ENCODE measurements at places on chromosomes 7 and 10. TPM values are rescaled to one million over a fixed set of nuclear protein-coding genes. Genes with fewer than 3 reads are reported as not detected.

AOAH gene
- polyA plus RNA-seq = 3.0 TPM

DNA sequence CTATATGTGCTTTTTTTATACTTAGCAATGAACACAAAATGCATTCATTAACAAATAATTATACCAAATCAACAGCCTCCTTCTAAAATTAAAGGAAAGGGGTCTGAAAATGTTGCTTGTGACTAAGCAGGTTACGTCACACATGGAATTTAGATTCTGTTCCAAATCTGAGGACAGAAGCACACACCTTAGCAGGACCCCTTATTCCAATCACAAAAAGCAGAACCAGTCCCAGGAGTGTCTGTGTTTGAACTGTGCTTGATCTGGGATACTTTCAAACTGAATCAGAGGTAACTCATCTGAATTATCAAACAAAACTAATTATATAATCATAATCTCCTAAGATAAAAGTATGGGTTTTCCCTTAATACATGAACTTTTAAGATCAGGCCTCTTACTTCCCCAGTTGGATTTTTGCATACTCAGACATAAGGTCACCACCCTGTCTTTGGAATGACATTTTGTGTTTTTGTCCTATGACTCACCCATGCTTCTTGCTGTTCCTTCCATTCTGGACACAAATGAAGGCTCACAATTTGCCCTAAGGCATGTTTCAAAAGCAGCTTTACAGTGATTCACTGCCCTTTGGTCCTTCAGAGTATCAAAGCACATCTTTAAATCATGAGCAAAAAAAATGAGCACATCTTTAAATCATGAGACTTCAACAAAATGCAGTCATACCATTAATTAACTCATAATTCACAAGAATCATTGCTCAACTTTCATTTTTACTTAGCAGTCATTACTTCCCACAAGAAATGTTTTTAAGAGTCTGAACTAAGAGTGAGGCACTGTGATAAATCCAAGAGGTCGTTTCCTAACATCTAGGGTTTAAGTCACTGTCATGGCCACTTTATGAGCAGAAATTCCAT lies 35.5 kb downstream of the SEMA3C start:
- DNase-seq = no peak

ERCC6 gene
- 15.2 TPM for polyA plus RNA-seq

GRCh38 chr10:53013201-53013810 lies 240.7 kb upstream of the MBL2 start:
- DNase-seq = no peak

AGR3 gene
- polyA plus RNA-seq = 4.5 TPM

- DNase-seq = no peak
Observed at GRCh38 chr10:26090026-26090425, 126.5 kb upstream of the GAD2 start.

ASB10 gene
- not detected for polyA plus RNA-seq

DNA sequence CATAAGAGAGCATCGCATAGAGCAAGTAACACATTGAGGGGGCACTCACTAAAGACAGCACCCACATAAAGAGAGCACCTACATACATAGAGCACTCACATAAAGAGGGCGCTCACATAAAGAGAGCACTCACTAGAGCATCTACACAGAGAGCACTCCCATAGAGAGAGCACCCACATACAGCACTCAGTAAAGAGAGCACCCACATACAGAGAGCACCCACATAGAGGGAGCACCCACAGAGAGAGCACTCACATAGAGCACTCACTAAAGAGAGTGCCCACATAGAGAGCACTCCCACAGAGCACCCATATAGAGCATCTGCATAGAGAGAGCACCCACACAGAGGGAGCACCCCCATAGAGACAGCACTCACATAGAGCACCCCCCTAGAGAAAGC lies 47.8 kb downstream of the INSIG1 start:
- no peak for DNase-seq

HHEX gene
- 11.4 TPM for polyA plus RNA-seq

MSMB gene
- polyA plus RNA-seq = not detected

CYP26C1 gene
- 0.05 TPM for polyA plus RNA-seq

PGAM2 gene
- polyA plus RNA-seq = 3.6 TPM

DNA sequence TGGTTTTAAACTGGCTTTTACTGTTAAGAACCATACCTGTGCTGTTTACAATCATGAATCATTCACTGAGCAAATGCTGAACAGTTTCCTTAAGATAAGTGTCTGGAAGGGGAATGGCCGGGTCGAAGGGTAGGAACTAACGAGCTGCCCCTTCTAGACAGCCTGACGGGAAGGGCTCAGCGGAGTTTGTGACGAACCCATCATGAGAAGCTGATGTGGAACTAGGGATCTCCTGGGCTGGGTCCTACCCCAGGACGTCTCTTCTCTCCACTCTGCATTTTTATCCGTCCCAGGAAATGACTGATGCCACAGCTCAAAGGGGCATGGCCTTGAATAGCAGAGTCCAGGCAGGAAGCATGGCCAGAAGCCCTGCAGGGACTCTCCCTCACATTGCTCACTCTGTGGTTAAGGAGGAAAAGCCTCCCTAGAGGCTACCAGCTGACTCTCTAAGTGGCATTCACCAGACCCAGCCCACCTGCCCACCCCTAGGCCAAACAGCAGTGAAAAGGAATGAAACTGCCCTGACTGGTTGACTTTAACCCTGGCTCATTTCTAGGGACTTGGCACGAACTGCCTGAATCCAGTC lies 112.0 kb downstream of the PFKFB3 start:
- no peak for DNase-seq

SAP25 gene
- 4.7 TPM for polyA plus RNA-seq

GRCh38 chr7:121623130-121623872 lies 227.2 kb upstream of the FAM3C start:
- DNase-seq = no peak

GRCh38 chr7:159066816-159067575 lies 77.7 kb downstream of the VIPR2 start:
- DNase-seq = no peak

TMEM270 gene
- not detected for polyA plus RNA-seq
